ENCODE measurements at places on chromosomes 3 and 15.

- no peak for DNase-seq
Measured at GRCh38 chr3:187838016-187838540, 92.8 kb upstream of the BCL6 start.

DNA sequence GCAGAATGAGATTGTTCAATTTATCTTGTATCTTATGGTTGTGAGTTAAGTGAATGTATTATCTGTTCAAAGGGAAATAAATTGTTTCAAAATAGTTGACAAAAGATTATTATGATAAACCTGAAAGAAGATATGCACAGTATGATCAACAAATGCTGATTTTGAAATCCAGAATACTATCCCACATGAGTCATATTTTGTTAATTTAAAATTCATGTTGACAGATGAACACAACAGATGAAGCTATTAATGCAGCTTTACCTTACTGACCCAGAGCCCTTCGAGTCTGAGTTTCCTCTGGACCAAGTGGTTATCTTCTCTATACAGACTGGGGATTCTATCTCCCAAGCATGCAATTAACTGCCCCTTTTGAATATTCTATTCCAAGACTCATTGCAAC is 482.8 kb downstream of the FGF12 start:
- DNase-seq, result no peak

DNA sequence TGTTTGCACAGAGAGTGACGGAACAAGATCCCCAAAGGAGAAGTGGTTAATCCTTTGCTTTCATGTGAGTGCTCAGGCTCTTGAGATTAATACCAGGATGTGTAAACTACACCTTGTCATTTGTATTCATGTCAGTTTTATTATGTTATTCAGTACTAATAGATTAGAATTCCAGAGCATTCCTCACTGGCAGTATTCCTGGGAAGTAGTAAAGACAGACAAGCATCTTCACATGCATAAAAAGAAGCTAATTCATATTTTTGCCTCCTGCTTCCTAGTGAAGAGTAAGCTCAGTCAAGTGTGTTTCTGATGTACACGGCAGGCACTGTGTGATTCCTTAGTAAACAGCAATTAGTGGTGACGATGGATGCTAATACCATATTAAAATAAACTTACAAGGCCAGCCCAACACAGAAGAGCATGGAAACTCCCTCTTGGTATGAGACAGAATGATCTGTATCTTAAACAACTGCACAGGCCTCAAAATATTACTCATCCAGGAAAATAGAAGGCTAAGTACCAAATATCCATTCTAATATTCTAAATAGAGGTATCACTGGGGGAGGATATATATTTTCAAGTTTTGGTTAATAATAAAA is 336.8 kb upstream of the MCTP2 start:
- no peak for DNase-seq

DNA sequence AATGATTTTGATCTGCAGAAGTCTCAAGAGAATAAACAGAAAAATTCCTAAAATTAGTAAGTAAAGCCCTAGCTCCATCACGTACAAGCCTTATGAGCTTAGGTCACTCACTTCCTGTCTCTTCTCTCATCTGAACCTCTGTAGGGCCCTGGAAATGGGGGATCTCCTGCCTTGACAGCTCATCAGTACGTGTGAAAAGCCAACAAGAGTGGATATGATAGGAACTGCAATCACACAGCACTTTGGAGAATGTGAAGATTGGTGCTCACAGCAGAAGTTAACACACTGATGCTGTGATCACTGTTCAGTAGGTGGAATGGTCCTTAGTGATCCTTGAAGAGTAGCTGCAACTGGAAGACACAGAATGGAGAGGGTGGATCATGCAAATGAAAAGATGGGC is 27.8 kb upstream of the ALDH1L1 start:
- DNase-seq, result no peak

DNA sequence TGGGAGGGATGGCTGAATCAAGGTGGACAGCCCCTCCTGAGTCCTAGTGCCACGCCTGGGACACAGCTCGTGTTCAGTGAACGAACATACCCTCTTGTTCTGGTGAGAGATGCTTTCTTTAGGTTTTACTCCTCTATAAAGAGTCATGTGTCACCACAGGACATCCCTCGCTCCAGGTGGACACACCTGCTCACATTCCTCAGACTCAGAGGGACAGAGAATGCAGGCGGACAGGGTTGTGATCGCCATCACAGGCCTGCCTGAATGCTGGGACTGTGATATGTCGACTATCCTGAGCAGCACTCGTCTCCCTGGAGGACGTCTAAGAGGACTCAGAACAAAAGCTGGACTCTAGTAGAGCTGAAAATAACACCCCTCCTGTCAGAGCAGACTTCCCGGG is 96.4 kb upstream of the SNRPA1 start:
- no peak for DNase-seq

- no peak for DNase-seq
Measured at GRCh38 chr3:5317557-5317956, 130.1 kb downstream of the EDEM1 start.

DNA sequence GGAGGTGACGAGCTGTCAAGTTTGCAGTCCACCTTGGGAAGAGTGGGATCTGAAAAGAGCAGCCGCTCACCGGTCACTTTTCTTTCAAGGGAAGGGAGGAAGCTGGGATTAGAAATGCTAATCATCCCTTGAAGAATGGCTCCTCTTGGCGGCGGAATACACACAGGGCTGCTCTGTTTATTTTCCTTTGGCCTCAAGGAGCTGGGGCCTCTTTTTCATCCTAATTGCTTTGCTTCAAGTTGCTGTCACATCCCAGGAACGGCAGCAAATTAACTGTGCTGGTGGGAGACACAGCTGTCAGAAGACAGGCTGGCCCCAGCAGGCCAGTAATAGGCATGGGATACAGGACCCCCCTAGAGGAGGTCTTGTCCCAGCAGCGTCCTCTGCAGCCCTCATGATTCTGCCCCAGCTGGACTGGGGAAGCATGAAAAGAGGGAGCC is 6.7 kb downstream of the KBTBD13 start:
- DNase-seq, result no peak

GRCh38 chr3:12741209-12741608 is 17.9 kb downstream of the TMEM40 start:
- no peak for DNase-seq

DNA sequence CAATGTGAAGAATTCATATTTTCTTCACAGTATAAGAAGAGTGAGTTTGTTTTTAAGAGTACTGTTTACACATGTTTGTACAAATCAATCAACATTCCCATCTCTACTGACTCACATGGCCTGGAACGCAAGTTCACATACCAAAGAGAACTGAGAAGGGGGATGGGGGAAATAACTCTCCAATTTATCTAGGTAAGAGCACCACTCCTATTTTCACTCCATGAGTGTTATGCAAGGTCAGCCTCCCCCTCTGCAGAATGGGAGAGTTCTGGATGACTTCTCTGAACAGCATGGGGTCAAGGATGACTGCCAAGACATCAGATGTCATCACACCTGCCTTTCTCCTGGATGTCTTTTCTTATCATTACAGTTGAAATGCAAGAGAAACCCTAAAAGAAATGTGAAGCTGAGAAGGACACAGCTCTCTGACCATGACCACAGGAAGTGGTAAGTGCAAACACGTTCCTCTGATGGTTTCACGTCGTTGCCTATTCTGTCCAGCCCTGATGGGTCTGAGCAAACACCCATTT is 95.2 kb downstream of the SEMA6D start:
- no peak for DNase-seq

DNA sequence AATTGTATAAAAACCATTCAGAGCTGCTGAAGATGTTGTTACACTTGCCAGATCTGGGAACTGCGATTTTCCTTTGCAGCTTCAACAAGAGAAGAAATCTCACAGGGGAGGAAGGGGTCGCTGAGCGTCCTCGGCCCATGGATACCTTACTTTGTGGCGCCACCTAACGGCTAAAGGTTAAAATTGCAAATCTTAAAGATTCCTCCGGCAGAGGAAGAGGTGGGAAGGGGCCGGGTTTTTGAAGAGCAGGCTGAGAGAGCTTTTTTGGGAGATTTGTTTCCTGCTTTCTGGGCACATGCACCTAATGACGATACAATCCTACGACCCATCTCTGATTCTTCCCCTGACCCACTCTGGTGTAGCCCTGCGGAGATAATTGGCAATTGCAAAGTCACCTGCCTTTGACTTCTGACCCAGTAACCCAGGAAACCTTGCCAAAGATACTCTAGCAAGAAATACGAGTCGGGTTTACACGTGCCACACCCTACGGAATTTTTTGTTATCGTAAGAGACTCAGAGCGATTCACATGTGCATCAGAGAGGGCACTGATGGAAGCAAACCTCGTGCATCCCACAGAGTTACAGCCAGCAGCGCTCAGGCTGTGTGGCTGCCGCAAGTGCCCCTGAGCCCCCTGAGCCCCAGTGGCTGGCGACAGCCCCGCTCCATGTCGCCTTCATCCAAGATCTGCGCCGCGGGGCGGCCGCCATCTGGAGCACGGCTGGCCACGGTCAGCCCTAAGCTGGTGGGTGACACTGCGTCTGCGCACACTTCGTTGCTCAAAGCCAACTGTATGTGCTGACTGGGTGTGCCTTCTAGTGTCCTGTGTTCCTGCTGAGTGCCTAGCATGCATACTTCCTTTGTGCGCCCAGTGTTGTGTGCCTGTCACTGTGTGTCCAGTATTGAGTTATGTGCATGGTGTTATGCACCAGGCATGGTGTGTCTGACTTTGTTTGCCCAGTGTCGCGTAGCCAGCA is 55.2 kb upstream of the CHRNA7 start:
- DNase-seq, result peak; percentile 59

DNA sequence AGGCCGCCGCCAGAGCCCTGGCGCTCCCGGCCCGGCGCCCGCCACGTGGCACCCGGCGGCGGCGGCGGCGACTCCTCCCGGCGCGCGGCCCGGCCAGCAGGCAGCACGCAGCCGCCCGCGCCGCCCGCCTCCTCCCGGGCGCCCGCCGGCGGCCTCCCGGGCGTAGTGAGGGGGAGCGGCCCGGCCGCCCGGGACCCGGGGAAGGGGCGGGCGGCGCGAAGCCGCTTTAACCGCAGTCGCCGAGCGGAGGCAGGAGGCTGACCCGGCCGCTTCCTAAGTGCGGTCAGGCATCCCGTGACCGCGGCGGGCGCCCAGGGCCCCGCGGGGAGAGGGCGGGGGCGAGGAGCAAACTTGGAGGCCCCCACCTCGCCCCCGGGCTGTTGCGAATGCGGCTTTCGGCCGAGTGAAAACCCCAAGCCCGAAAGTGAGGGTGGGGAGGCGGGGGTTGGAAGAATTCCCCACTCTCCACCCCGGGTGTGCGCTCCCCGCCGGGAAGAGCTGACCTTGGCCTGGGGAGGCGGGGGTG is 1.7 kb upstream of the HES1 start:
- DNase-seq, result no peak

DNA sequence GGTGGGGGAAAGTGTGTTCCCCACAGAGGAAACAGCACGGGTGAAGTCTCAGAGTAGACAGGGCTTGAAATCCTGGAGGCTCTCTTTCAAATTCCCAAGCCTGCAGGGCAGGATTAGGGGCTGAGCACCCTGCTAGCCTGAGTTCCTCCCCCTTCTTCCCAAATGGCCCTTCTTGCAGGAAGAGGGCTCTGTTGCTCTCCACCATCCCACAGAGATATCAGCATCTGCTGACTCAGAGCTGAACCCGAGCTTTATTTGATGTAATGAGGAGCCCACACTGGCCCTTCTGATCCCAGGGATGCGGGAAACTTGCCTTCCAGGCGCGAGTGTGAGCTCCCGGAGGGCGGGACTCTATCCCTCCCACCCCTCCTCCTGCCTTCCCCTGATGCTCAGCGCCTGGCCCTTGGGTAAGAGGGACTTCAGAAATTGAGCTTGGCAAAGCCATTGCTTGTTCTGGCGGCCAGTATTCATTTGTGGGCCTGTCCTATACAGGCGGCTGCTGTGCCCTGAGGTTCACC is 1.4 kb upstream of the STRA6 start:
- no peak for DNase-seq

GRCh38 chr3:3998140-3998922 is 199.1 kb downstream of the LRRN1 start:
- DNase-seq, result peak; percentile 40

- DNase-seq, result no peak
Measured at GRCh38 chr3:50620420-50620819, 3.5 kb downstream of the MAPKAPK3 start.

DNA sequence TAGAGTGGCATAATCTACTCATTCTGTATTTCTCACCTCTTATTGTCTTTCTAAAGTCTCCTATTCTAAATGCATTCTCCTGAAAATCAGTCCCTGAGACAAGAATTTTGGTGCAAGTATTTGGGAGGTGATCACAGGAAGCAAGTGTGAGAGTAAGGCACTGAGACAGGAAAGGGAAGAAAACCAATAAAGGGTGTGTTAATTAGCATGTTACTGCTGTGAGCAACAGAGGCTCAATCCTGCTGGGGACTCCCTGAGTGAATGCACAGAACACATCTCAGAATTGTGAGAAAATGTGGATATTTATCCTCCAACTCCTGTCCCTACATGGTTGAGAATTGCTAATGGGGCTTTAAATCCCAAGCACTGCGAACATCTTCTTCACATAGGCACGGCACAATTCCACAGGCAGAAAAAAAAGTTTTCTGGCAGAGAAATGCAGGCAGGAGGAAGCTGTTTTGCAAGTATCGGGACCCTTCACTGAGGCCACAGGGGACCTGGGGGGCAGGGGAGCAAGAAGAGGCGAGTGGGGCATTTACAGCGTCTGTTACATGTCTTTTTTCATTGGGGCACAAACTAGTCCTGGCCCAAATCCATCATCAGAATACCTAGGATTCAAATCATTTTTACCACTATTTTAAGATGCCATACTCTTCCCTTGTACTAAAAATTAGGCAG is 27.2 kb upstream of the STT3B start:
- DNase-seq, result no peak

GRCh38 chr15:27685644-27686043 is 413.5 kb downstream of the OCA2 start:
- no peak for DNase-seq

DNA sequence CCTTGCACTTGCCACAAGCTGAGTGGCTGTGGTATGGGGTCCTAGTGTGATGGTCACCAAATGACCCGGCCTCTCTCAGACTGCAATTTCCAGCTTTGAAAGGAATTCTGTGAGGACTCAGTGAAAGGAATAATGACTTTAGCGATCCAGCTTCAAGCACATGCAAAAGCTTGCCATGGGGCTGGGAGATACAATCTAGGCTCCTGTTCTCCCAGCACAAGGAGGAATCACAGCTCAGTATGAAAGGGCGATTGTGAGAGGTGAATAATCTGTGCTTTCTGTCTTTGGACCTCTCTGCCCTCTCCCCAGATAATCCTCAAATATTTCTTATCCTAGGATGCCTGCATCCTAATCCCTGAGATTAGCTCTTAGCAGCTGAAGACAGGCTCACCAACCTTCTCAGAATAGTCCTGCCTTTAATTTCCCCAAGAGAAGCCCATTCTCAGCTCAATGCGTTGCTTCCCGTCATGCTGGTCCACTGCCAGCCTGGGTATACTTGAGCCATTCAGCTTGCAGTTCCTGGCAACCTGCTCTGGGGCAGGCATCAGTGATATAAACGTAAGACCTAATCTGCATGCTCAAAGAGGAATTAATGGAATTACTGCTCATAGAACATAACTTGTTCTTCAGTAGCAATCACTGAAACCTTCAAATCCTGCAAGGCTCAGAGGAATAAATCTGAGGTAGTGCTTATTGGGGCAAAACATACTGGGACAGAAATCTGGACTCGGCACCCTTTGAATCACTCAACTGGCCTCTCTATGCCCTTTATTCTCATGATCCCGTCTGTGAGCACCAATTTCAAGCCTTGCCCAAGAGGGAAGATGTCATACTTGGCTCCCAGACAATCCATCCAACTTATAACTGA is 15.1 kb downstream of the TLNRD1 start:
- DNase-seq, result no peak

All from SHP77 (cell line).